H54 (cell line): ENCODE measurements at places on chromosomes 1 and 21.
A peak's percentile ranks its signal among the peaks of the same experiment; 100 is the strongest.

- DNase-seq, result no peak
These were observed 7.0 kb upstream of the CDCP2 start for GRCh38 chr1:54159733-54160316.

DNA sequence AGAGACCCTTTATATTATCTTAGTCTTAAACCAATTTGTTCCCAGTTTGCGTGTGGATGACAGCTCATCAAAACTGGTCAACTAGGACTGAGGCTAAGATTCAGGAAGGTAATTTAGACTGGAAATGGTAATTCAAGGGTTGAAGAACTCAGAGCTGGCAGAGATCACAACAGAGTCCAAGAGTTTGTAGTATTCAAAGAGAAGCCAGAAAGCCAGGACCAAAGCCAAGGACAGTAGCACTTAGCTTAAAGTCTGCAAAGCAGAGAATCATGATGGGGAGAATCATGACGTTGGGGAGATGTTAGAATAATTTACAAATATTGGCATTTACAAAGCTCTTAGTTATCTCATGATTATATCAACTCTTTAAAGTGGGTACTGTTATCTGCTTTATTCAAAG, 32.6 kb downstream of the RNF11 start:
- no peak for DNase-seq

- no peak for DNase-seq
These were observed 248.0 kb downstream of the S1PR1 start for GRCh38 chr1:101484689-101485338.

DNA sequence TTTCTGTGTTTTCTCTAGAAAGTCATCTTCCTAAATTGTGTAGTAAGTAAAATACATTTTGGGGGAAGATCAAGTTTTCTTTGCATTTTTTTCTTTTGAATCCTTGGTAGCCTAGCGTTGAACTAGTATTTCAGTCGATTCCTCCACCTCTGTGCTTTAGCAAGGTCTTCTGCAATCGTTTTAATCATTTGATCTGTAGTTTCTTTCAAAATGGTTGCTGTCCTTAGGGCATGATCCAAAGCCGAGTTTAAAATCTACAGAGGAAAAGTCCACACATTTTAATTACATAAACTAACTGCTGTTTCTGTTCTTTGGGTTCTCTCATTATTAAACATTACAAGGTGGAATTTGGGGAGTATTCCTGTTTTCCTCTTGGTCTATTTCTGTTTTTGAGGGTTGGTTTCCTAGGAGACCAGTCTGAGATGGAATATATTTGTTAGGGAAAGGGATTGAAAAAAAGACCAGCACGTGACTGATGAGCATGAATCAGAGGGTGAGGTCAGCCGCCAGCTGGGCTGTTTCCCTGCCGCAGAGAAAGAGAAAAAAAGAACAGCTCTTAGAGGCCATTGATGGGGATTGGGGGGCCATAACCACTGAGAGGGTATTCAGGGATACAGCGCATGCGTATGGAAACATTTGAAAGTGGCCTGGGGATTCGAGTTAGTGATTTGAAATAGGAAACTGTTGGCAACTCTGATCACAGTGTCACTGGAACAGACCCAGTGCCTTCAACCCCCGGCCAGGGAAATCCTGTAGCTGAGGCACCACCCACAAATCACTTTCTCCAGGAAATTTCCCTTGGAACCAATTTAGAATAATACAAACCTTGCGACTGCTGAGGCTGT, 40.6 kb downstream of the AKNAD1 start:
- peak; percentile 40 for DNase-seq

GRCh38 chr1:3640121-3640837, 9.6 kb downstream of the WRAP73 start:
- no peak for DNase-seq

DNA sequence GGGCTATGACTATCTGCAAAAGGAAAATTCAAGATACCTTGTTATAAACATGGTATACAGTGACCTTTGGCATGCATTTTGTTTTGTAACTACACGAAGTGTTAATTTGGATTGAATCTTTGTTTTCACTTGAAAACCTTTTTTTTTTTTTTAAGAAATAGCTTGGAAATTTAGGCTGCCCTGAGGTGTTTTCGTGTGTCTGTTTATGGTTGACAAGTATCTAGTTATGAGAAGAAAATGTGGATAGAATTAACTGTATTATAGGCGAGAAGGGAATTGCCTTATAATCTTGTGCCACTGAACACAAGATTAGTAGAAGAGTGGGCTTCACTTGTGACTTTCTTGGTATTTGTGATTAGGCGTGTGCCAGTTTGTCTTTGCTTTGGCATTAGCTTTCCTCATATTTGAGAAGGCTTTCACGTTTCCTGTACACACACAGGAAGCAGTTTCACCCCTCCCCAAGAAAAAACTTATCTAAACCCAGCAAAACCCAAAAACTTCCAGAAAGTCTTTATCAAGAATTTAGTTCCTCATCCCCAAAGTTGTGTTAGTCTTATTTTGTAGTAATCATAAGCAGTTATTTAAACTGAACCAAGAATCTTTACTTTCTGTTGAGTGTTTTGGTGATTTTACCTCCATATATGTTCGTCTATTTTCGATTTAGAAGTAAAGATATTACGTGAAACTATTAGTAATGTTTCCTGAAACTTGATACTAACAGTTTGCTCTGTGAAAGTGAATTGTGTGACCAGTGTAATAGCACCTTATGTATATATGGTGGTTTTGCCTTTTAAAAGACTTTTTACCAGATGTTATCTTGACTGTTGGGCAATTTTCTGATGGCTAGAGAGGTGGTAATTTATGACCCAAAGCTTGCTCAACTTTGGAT, 3.8 kb downstream of the DYRK1A start:
- no peak for DNase-seq

DNA sequence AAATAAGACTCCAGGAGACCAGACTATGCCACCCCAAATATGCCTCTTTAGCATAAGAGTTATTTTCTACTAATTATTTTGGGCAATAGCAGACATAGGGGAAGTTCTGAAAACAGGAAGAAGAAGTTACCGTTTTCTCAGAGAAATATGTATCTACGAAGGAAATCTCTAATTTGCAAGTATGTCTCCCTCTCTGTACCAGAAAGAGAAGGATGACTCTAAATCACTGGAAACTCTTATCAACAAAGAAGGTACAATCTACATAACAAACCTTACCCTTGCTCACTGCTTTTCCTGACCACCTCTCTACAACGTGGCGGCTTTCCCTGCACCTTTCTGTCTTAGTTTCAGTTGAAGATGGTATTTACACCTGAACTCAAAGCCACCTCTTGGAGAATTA, 49.0 kb downstream of the OMA1 start:
- DNase-seq, result no peak

DNA sequence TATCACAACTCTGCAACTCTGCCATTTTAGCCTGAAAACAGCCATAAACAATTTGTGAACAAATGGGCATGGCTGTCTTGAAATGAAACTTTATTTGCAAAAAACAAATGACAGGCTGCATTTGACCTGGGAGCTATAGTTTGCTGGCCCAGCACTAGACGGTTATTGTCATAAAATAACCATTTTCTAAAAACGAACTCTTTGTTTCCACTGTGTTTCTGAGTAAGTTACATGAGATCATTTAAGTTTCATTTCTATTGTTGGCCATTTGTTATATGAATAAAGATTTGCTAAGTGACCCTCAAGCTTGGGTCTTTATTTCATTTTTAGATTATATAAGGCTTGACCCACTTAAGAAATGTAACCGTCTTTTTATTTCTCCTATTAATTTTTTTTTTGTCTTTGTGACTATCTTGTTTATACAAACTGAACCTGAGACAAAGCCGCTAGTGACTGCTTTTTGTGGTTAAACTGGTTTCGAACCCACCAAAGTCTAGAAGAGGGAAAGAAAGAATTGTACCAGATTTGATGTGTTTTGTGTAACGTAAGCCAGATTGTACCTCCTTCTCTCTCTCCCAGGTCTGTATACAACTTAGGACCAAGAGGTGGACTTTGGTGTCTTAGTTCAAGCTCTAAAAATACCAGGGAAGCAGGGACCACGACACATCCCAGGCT, 12.9 kb upstream of the KCNJ15 start:
- no peak for DNase-seq

DNA sequence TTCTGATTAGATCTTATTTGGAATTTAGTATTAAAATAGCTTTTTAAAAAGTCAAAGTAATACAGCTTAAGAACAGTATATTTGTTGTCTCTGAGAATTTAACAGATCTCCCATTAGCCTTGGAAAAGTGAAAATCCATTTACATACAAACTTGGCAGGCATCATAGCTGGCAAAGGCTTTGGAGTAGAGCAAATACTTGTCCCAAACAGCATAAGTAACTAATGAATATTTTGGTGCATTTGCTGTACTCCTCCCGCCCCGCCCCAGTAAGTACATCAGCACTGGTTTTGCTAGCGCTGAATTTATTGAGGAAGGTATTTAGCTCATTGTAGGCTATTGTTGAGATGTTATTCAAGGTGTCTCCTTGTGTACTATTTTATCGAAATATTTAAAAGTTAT, 417.7 kb upstream of the KAZN start:
- DNase-seq, result no peak

- DNase-seq, result no peak
These were observed 38.3 kb downstream of the YY1AP1 start for GRCh38 chr1:155650231-155650757.

DNA sequence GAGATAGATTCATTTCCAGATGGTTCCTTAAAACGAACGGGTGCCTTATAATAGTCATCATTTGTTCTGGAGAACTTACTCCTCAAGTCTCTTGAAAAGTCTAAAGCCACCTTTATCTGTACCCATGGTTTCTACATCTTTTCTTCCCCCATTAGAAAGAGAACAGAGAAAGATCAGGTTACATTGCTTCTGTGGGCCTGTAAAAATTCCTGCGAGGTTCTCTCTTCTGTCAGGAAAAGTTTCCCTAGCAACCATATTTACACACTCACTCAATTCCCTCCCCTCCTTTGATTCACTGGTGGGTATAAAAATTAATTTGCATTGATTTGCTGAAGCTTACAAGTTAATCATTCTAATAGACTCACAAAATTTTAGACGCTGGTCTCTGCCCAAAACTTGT, 6.7 kb downstream of the PHC2 start:
- DNase-seq, result no peak

DNA sequence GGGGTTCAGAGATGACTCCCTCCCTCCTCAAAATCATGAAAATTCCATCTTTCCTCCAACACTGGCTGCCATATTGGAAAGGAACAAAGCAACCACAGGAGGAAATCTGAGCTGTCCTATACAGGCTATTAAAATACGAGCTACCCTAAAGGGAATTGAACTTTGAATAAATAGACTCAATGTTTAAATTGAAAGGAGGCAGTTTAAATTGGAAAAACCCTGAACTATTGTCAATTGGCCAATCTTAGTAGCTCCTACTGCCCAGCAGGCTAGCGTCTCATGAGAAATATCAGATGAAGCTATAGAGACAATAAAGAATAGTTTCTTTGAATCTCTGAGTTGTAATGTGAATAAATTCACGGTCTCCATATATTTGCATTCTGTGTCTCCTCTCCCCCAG, 85.4 kb upstream of the KCNE2 start:
- DNase-seq, result no peak

DNA sequence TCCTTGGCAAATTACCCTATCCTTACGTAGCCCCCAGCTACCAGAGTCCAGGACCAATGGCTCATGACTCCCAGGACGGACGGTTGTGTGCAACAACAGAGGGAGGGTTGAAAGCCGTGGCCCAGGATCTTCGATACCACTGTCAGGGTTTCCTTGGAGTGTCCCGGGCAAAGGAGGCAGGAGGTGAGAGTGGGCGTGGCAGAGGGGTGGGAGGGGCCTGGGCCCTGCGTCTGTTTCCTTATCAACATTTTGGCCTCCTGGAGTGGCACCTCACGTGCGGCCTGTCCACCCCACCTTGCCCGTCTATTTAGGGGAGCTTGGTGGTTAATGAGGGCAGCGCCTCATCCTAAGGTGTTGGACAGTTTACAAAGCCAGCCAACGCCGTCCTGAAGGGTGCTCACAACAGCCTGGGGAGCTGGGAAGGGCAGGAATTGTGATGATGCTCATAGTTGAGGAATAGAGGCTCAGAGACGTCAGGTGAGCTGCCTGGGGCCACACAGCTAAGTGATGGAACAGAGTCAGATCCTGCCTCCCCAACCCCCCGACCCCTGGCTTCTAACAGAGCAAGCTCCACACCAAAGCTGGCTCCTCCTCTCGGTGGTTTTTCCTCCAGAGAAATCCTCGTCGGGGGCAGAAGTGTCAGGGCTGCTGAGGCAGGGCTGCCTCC, 17.4 kb upstream of the ARHGEF10L start:
- DNase-seq, result no peak

- no peak for DNase-seq
These were observed 37.1 kb downstream of the SLC30A1 start for GRCh38 chr1:211541720-211542477.

DNA sequence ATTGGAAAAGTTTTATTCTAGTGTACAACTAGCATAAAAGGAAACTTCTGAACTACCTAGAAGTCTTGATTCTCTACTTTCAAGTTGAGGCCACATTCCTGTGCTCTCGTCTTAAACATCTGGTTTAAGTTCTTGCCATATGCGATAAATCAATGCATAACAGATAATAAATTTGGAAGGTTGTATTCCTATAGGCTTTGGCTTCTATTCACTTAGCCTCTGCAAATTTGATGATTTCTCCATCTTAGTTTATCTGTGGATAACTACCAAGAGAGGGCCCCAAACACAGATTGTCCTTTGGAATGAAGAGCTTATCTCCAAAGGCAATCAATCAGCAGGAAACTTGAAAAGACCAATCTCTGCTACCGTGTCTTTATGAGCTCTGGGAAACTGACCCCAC, 11.7 kb upstream of the RNF2 start:
- DNase-seq, result no peak

GRCh38 chr1:218262259-218262658, 22.8 kb upstream of the RRP15 start:
- DNase-seq, result no peak

- DNase-seq, result no peak
These were observed 437.9 kb upstream of the PLXNA2 start for GRCh38 chr1:208681878-208682663.

DNA sequence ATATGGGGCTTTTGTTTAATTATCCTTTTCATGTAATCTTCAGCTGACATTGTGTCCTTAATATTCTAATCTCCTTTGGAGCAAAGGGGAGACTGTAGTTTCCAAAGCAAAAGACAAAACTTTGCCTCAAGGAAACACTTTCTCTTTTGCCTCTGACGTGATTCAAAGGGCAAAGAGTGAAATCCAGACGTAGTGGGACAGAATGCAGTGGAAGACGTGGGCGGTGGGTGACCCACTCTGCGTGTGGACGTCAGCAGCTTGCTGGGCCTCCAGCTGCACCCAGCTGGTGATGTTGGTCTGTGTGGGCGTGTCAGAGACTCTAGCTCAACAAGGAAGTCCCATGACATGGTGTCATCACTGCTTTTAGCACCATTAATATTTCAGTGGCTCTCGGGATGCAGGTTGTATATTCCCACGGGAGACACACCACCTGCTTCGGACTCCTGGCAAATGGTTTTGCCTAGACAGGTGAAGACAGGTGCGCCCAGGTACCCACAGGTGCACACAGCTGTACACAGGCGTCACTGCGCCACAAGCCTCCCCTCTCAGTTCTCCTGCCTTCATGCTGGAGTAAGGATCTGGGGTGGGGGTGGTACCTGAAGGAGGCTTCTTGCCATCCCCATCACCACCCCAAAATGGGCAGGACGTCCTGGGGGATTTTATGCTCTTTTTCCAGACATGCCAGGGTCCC, 292.1 kb upstream of the VAMP3 start:
- no peak for DNase-seq

- no peak for DNase-seq
These were observed 53.1 kb upstream of the CTPS1 start for GRCh38 chr1:40926441-40926840.
